ENCODE measurements at places on chromosomes 2 and 18.

DNA sequence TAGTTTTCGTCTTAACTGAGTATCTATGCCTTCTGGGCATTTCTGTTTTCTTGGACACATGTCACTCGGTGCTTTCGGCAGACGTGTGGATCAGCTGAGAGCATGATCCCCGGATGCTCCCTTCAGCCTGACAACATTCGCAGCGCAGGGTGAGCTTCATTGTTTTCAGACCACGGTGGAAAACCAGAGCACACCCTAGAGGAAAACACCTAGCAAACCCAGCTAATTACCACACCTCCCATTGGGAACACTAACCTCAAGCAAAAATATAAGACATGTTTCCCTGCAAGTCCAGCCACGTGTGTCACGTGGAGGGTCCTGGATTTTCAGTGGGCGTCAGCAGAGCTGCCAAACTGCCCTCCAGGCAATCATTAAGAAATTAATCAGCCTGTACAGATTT, 31.0 kb downstream of the ANKRD29 start:
- DNase-seq: no peak

DNA sequence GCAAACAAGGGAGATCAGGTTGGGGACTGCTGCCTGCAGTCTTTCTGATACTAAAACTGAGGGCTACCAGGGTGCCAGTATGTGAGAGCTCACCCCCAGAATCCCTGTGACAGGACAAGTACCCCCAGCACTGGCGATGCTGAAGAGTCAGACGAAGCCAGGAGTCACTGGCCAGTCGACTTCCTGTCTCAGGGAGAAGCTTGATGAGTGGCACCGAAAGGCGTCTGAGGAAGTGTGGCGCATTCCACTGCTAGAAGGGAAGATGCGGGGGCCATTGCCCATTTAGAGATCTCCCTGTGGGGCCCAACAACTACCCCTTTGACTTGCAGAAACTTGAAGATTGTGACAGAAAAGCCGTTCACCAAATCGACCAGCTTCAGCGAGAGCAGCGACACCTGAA, 22.0 kb downstream of the MXD1 start:
- no peak for DNase-seq

- DNase-seq: no peak
These were observed 74.3 kb downstream of the XRCC5 start for GRCh38 chr2:216183462-216183861.

- DNase-seq: no peak
These were observed 12.8 kb upstream of the MYO3B start for GRCh38 chr2:170165129-170165528.

- DNase-seq: no peak
These were observed 2159.7 kb upstream of the PIK3C3 start for GRCh38 chr18:39795350-39795749.

DNA sequence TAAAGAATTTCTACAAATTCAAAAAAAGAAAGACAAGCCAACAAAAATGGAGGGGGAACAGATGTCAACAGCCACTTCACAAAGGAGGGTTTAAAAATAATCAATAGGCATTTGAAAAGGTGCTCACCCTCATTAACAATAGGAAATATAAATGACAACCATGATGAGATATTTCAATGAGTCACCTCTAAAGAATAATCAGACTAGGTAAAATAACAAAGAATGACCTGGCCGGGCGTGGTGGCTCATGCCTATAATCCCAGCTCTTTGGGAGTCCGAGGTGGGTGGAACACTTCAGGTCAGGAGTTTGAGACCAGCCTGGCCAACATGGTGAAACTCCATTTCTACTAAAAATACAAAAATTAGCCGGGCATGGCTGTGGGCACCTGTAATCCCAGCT, 133.6 kb downstream of the KCNE4 start:
- no peak for DNase-seq

Data from stimulated activated CD8-positive, alpha-beta memory T cell treated with anti-CD3 and anti-CD28 coated beads, Interleukin-2, amount 100 ng/mL, for 1 hour (primary cell).